Islet precursor cell (in vitro differentiated cells): ENCODE measurements at places on chromosomes 6 and 20.

DNA sequence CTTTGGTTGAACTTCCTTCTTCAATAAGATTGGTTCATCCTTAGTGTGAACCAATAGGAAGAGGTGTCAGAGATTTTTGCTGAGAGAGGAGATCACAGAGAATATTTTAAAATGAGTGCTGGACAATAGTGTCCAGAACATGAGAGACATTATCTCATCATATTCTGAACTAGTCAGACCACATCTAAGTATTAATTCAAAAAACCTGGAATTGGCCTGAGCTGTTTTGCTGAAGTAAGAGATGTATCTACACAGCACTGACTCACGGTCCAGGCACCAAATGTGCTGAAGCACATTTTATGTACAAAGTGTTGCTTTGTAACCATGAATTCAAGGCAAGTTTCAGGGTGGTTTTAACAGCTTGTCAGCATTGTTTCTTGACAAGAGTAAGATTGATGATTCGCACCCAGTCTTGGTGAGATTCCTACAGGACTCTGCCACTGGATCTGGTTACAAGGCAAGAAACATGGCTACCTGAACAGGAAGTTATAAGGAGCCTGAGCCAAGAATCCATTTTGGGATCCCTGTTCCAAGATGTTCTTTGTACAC, 178.2 kb upstream of the HEY2 start:
- no peak for DNase-seq

DNA sequence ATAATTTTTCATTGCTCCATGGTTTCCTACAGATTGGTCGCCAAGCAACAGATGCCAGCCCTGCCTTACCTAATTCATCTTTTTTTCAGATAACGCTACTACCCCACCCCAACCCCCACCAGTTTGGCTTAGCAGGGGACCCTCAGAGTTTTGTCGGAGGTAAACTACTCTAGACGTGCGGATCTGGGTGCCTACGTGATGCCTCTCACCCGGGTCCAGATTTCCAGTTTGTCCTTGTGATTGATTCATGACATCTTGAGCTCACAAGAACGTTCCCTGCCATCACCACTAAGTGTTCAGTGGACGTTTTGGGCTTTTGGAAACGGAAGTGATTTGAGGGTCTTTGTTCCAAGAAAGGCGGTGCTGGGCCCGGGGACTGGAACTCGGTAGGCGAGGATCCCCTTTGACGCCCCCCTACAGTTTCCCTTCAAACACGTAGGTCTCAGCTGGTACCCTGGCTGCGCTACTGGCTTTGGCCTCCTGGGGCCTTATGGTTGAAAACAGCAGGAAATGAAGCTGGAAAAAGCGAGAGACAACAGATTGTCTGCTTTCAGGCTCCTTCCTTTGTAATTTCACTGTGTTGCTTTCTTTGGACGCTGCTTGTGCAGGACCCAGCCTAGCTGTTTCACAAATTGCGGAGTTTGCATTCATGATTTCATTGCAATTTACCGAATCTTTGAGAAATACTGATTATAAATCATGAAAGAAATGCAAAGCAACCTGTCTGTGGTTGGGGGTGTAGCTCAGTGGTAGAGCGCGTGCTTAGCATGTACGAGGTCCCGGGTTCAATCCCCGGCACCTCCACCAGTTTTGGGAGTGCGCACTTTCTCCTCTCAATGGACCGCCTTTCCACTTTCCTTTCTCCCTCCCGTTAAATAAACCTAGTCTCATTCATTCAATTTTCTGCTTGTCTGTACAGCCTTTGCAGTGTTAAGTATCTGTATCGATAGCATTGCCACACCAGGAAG, 81.0 kb downstream of the GPX5 start:
- peak; percentile 86 for DNase-seq

GRCh38 chr6:108798670-108799353, 49.4 kb upstream of the ARMC2 start:
- DNase-seq, result peak; percentile 61

DNA sequence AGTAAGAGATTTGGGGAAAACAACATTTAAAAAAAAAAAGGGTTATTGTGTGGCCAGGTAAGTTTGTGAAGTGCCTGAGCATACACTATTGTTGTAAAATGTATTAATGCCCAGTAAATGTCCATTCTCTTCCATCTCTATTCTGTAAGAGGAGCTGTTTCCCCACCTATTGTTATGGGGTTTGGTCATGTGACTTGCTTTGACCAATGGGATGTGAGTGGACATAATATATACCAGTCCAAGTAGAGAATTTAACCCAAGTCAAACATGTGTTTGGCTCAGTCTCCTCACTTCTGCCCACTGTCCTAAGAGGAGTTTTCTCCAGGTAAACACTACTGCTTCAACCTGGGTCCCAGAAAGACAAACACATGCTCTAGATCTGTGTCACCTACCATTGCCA, 377.1 kb downstream of the FOXA2 start:
- no peak for DNase-seq

- no peak for DNase-seq
These were observed 487.9 kb downstream of the RFPL4B start for GRCh38 chr6:112835078-112835477.

DNA sequence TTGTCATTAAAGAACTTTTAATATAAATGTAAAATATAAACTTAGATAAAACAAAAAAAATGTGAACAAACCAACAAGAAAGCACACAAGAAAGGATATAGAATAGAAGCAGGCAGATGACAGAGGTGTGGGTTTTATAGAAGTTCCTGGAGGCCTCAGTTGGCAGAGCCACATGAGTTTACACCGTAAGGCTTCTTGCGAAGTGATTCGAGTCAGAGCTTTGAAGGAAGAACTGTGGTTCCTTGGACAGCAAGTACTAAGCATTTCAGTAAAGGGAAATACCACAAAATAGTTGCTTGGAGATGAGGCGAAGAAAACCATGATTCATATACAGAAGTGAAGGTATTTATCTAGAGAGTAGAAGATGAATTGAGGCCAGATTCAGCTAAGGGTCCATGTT, 207.9 kb upstream of the EYA4 start:
- no peak for DNase-seq
